ENCODE measurements at places on chromosomes 5 and 9.

DNA sequence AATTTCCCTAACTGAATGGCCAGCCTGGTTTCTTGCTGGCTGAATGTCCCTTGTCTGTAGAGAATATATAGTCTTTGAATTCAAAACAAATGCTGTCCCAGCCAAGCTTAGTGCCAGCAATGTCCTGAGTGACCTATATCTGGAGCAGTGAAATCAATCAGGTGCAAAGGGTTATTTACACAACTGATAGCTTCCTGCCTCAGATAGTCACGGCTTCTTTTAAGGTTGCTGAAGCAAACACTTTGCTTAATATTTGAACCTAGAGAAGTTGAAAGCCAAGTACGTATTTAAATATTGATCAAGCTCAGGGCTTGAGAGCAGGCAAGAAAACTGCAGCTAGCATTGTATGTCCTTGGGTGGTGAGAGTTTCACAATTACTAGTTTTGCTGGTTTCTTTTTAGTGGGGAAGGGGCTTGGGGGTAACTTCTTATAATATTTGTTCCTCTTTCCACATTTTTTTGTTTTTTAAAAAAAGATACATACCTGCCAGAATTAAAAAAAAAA is 2.0 kb upstream of the ARHGEF28 start:
- no peak for DNase-seq

- no peak for DNase-seq
Measured at GRCh38 chr9:118721276-118721675, 648.0 kb downstream of the BRINP1 start.

DNA sequence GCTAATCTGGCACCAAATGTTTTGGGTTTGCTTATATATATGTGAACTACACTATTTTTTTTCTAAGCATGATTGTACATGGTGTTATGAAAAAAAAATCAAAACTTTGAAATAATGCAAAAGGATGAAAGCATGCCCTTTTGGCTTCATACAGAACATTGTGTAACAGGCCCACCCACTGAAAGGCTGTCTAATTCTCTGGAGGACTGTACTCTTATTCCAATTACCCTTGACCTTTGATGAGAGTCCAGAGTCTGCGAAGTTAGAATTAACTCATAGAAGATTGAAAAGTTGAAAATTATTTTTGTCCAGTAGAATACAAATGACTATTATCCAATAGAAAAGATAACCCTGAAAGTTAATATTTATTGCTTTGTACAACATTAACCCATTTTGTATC is 117.4 kb downstream of the ADAMTS12 start:
- DNase-seq, result no peak

GRCh38 chr5:119220576-119221197 is 135.1 kb upstream of the TNFAIP8 start:
- DNase-seq, result no peak

Data from neural crest cell (in vitro differentiated cells).